Suprapubic skin (tissue), 4 donors: ENCODE measurements at places on chromosomes 6 and 20.

GRCh38 chr6:109660526-109661320, 30.3 kb downstream of the AK9 start:
- no peak overlapping the region for H3K4me3 ChIP-seq
- H3K27ac ChIP-seq = no peak overlapping the region
- DNase-seq = no peak
- H3K36me3 ChIP-seq = peaks cover 3% of the 10 kb centered on the region
- no peaks in the 10 kb centered on the region for H3K27me3 ChIP-seq

GRCh38 chr6:142551274-142551811, 249.5 kb downstream of the ADGRG6 start:
- H3K27me3 ChIP-seq = no peaks in the 10 kb centered on the region
- no peaks in the 10 kb centered on the region for H3K36me3 ChIP-seq
- DNase-seq = no peak
- peaks cover 9% of the 10 kb centered on the region for H3K4me1 ChIP-seq

- no peaks in the 10 kb centered on the region for H3K36me3 ChIP-seq
- no peaks in the 10 kb centered on the region for H3K4me1 ChIP-seq
- no peak overlapping the region for H3K27ac ChIP-seq
- DNase-seq = no peak
- H3K27me3 ChIP-seq = no peaks in the 10 kb centered on the region
These were observed 231.5 kb upstream of the PLCB4 start for GRCh38 chr20:8837396-8837795.

DNA sequence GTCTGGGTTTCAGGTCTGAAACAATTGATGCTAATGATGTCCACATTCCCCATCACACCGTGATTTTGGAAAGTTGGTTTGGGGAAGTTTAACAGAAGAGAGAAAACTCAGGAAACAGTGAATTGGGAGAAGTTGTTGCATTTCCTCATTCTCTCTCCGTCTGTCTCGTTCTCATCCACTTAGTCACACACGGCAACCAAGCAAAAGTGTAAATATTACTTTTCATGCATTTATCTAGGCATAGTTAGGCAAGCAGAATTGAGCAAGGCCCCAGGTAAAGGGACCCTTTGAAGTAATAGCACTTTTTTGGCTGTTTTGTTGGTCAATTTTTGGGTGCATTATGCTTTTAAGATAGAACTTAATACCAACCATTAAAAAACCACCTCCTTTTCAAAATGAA, 137.0 kb upstream of the SULF2 start:
- H3K27ac ChIP-seq = no peak overlapping the region
- no peak overlapping the region for H3K4me3 ChIP-seq
- DNase-seq = no peak
- no peaks in the 10 kb centered on the region for H3K36me3 ChIP-seq
- H3K27me3 ChIP-seq = peaks cover 39% of the 10 kb centered on the region

- no peak overlapping the region for H3K27ac ChIP-seq
- H3K36me3 ChIP-seq = no peaks in the 10 kb centered on the region
- DNase-seq = no peak
These were observed 106.8 kb downstream of the PDE10A start for GRCh38 chr6:165556116-165556843.

- no peaks in the 10 kb centered on the region for H3K27me3 ChIP-seq
- H3K27ac ChIP-seq = no peak overlapping the region
- H3K4me3 ChIP-seq = no peak overlapping the region
- no peak for DNase-seq
- H3K4me1 ChIP-seq = peaks cover 69% of the 10 kb centered on the region
These were observed 23.7 kb downstream of the NCOA7 start for GRCh38 chr6:125814481-125814880.

DNA sequence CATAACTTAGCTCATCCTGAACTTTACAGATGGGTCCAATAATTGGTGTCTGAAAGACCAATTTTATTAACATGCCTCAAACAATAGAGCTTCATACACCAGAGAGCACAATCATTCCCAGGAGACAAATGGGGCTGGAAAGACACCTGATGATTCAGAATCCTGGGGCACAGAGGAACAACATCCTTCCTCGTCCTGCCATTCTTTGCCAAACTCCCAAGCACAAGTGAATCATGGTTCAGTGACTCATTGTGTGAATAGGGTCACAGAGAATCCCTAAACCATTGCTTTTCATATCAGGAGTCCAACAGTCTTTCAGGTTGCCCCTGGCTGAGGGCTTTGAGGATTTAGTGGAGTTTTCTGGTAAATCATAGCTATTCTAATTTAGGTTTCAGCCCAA, 266.4 kb upstream of the BMP2 start:
- no peak overlapping the region for H3K27ac ChIP-seq
- no peak for DNase-seq
- H3K27me3 ChIP-seq = no peaks in the 10 kb centered on the region
- no peak overlapping the region for H3K4me3 ChIP-seq
- no peaks in the 10 kb centered on the region for H3K4me1 ChIP-seq

DNA sequence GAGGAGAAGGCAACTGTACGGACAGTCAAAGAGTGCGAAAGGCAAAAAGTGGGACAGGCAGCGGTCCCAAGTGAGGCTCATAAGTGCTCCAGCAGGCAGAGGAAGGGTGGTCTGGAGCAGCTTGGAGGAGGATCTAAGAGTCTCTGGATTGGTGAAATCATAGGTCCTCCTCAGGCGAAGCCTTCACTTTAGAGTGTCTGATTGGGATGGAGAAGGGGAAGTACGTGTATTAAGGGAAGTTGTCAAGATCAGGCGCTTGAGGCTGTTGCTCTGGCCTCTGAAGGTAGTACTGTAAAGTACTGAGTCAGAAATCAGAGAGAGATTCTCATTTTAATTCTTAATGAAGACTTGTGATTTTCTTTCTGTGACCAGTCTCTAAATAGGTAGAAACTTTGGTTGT, 185.6 kb downstream of the KIF16B start:
- no peaks in the 10 kb centered on the region for H3K4me1 ChIP-seq
- no peak overlapping the region for H3K27ac ChIP-seq
- peaks cover 30% of the 10 kb centered on the region for H3K36me3 ChIP-seq
- no peaks in the 10 kb centered on the region for H3K27me3 ChIP-seq
- DNase-seq = no peak

DNA sequence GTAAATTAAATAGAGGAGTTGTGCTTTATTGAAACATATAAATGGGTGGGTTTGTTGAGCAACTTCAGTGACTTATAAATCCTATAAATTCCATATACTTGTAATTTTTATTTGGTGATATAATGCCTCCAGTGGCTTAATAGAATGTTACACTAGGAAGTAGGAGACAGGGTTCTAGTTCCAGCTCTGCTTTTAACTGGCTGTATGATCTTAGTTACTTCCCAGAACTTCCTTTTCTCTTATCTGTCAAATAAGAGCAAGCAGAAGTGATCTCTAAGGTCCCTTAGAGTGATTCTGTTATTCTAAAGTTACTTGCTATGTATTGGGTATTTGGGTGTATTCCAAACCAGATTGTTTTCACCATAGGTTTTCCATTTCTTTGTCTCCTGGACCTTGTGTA, 10.2 kb downstream of the ZSCAN23 start:
- H3K36me3 ChIP-seq = no peaks in the 10 kb centered on the region
- no peak for DNase-seq
- no peak overlapping the region for H3K4me3 ChIP-seq
- no peaks in the 10 kb centered on the region for H3K27me3 ChIP-seq
- no peaks in the 10 kb centered on the region for H3K4me1 ChIP-seq

DNA sequence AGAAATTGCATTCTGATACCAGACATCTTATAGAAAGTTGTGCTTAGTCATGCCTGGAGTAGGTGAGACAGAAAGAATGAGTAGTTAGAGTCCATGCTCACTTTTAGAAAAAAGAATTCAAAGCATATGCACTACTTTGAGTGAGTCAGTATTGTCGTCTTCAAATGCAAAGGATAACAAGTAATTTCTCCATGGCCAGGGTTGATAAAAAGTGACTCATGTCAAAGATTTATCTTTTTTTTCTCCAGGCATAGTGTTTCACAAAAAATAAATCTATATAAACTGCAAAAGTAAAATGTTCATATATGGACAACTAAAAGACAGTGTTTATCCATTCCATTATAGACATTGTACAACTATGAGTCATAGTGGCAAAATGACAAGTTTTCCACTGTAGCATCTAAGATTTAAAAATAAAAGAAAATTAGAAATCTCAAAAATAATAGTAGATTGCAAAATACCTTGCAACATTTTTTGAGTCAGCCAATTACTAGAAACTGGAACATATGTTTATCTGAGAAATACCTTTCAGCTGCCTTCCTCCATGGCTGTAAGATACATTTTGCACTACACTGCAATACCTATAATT, 329.6 kb downstream of the GRIK2 start:
- H3K27me3 ChIP-seq = no peaks in the 10 kb centered on the region
- no peaks in the 10 kb centered on the region for H3K36me3 ChIP-seq
- DNase-seq = no peak
- no peak overlapping the region for H3K27ac ChIP-seq
- H3K4me3 ChIP-seq = no peak overlapping the region
- H3K4me1 ChIP-seq = no peaks in the 10 kb centered on the region

DNA sequence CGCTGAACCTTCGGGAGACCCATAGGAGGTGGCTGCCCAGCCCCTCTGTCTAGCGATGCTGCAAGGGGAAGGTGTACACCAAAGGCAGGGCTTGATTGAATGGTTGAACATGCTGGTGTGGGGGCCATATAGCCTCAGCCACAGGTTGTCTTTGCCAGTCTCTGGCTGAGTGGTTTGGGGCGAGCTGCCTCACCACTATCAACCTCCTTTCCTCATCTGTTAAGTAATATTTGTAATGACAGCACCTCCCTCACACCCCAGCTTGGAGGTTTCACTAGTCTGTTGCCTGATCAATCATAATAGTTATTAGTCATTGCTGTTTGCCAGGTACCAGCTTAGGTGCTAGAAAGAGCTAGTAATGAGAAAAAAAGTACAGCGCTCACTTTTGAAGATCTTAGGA, 11.8 kb upstream of the ZNF831 start:
- H3K4me1 ChIP-seq = peaks cover 74% of the 10 kb centered on the region
- no peak overlapping the region for H3K27ac ChIP-seq
- no peak for DNase-seq
- H3K36me3 ChIP-seq = no peaks in the 10 kb centered on the region
- H3K27me3 ChIP-seq = no peaks in the 10 kb centered on the region
- no peak overlapping the region for H3K4me3 ChIP-seq

- H3K27me3 ChIP-seq = peaks cover 35% of the 10 kb centered on the region
- no peak overlapping the region for H3K4me3 ChIP-seq
- no peaks in the 10 kb centered on the region for H3K36me3 ChIP-seq
- H3K4me1 ChIP-seq = peaks cover 10% of the 10 kb centered on the region
- no peak for DNase-seq
- H3K27ac ChIP-seq = no peak overlapping the region
These were observed 8.0 kb downstream of the INSM1 start for GRCh38 chr20:20375862-20376261.

DNA sequence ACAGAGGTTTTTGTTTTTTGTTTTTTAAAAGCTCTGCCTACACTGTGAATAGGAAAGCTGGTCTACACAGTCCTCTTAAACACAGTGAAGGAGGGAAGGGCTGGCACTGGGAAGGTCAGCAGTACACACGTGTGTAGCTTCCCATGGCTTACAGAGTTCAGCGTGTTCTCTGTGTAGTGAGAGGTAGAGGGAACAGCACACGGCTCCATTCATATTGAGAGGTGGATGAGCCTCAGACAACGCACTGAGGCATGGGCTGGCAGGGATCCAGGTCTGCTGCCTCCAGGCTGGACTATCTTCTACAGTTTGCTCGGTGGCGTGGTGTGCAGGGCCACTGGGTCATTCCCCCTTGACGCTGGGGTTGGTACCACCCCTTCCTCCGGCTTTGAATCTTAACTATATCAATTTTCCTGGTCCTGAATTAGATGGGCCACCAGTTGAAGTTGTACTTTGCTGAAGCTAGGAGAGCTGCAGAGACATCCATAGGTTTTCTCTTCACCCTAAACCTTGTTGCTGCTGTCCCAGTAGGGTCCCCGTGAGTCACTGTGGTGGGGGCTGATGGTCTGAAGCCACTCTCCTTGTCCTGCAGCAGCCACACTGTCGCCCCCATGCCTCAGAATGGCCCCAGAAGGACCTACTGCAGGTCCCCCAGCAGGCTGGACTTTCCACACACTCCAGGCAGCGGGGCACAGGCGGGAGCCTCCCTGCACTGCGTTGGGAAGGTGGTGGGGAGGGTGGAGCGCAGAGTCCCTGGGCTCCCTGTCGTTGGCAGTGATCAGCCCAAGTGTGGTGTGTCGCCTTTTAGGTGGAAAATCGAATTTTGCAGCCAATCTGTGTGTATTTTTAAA, 2.0 kb downstream of the ARFGAP1 start:
- peak overlapping the region; percentile 90 for H3K4me3 ChIP-seq
- no peak for DNase-seq
- H3K4me1 ChIP-seq = peaks cover 26% of the 10 kb centered on the region
- H3K27me3 ChIP-seq = no peaks in the 10 kb centered on the region
- no peak overlapping the region for H3K27ac ChIP-seq
- peaks cover 41% of the 10 kb centered on the region for H3K36me3 ChIP-seq

- no peak for DNase-seq
- no peaks in the 10 kb centered on the region for H3K27me3 ChIP-seq
- no peaks in the 10 kb centered on the region for H3K36me3 ChIP-seq
- no peak overlapping the region for H3K4me3 ChIP-seq
- H3K27ac ChIP-seq = no peak overlapping the region
- H3K4me1 ChIP-seq = no peaks in the 10 kb centered on the region
These were observed 216.5 kb downstream of the PTPRK start for GRCh38 chr6:128303870-128304269.

- DNase-seq = no peak
- no peak overlapping the region for H3K27ac ChIP-seq
- no peaks in the 10 kb centered on the region for H3K27me3 ChIP-seq
- no peak overlapping the region for H3K4me3 ChIP-seq
These were observed 117.3 kb upstream of the ARMC2 start for GRCh38 chr6:108730635-108731515.

GRCh38 chr6:18707714-18708439, 320.7 kb downstream of the RNF144B start:
- no peak overlapping the region for H3K27ac ChIP-seq
- H3K36me3 ChIP-seq = no peaks in the 10 kb centered on the region
- no peak for DNase-seq
- H3K4me3 ChIP-seq = no peak overlapping the region
- no peaks in the 10 kb centered on the region for H3K27me3 ChIP-seq

GRCh38 chr6:71294121-71294523, 5.5 kb downstream of the OGFRL1 start:
- H3K27ac ChIP-seq = no peak overlapping the region
- H3K4me3 ChIP-seq = no peak overlapping the region
- DNase-seq = no peak
- H3K27me3 ChIP-seq = no peaks in the 10 kb centered on the region
